Dermis blood vessel endothelial cell (primary cell): ENCODE measurements at places on chromosomes 1 and 21.

DNA sequence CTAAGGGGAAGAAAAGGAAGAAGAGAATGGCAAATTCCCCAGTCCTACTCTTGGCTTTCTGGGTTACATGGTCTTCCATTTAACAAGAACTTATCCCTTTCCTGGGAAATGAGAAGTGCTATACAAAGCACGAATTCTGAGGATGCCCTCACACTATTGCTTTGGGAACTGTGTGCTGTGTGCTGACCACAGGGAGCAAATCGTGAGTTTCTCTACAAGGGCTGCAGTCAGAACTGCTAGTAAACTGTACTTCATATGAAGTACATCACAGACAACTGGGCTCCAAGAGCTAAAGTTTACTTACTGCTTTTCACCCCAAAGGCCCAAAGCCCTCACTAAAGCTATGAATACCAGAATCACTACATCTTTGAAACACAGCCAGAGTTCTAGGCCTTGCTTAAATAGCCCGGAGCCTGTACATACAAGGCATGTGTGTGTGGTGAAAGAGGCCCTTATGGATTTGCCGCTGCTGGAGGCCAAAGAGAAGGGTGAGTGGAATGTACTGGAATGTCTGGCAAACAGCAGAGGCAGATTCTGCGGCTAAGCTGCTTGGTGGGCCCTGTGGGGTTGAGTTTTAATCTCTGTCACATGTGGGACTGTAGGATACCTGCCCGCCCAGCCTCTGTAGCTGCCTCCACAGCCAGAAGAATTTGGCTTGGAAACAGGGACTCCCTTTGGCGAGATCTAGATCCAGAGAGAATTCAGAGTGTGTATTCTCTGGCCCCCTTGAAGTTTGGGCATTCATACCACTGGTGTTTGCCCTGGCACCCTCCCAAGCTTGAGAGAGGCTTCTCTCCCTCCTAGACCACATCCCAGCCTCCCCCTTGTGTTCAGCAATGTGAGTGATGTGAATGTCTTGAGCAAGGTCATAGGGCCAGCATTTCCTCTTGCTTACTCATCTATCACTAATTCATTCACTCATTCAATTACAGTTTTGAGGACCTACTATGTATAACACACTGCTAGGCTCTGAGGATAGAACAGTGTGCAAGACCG, 21.9 kb upstream of the TRIM67 start:
- DNase-seq = no peak

- no peak for DNase-seq
Observed at GRCh38 chr1:55321942-55322341, 106.8 kb upstream of the USP24 start.

DNA sequence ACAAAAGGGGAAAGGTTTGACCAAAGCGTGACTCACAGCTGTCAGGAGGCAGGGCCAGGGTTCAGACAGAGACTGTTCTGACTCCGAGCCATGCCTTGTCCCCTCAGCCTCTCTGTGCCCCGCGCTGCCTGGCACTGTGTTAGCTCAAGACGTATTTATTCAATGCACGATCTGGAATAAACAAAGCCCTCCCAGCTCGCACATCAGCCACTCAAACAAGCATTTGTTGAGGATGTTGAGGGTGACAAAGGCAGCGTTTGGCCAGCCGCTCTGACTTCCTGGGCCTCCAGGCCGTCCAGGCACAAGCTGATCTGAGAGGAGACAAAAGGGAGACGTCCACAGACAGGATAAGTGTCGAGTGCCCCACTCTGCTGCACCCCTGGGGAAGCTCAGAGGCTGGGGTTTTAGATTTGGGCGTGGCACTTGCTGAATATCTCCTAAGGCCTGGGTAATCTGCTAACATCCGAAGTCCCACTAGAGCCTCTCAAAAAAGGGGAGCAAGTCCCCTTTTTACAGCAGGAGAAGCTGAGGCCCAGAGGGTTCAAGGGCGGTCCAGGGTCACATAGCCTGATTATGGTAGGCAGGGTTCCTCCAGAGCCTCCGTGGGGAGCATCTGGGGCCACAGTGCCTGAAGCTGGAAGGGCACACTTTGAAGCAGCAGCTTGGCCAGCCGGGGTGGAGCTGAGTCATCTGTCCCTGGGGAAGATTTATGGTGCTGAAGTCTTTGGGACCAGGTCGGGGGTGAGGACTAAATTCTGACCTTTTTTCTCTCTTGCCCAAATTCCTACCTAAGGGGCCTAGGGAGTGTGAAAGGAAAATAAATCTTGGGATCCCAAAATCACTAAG, 95.9 kb downstream of the SPSB1 start:
- no peak for DNase-seq

- no peak for DNase-seq
Observed at GRCh38 chr1:86416343-86416742, 7.6 kb upstream of the CLCA2 start.
